CD4-positive, alpha-beta T cell treated with Interleukin-2 at 100 ng/mL for 4 hours (primary cell): ENCODE measurements at places on chromosomes 2 and 18.
A peak's percentile ranks its signal among the peaks of the same experiment; 100 is the strongest.

DNA sequence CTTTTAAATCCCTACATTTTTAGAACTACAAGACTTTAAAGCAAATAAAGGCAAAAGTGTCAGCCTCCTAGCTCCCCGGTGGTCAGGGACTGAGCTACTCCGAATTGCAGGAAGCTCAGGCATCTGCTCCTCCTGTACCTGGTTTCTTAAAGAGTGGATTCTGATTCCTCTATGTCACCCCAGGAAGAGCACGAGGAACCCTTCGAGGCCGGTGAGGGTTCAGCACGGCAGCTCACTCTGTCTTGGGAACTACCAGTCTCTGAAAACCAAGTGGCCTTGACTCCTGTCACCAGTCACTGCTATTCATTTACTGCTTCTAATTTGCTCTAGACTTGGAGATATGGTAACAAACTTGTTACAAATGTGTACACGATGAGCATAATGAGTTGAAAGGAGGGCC lies 2.3 kb downstream of the PER2 start:
- no peak for DNase-seq

DNA sequence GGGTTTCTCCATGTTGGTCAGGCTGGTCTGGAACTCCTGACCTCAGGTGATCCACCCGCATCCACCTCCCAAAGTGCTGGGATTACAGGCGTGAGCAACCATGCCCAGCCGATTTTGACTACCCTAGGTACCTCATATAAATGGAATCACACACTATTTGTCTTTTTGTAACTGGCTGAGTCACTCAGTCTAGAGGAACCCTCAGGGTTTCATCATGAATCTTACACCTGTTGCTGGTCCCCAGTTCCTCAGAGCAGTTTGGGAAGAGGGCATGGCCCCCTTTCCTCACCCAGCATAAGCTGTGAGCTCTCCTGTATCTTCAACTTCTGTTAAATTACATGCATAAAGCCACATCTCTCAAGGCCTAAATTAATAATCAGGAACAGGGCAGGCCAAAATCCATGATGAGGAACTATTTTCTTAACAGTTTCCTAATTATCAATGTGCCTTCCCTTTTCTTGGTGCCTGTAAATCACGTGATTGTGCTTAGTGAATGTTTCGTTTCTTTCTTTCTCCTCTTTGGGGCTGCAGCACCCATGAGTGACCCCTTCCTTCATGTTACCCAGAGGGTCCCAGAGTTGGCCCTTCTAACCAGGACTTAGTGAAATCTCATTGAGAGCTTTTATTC lies 20.9 kb downstream of the DYSF start:
- no peak for DNase-seq

DNA sequence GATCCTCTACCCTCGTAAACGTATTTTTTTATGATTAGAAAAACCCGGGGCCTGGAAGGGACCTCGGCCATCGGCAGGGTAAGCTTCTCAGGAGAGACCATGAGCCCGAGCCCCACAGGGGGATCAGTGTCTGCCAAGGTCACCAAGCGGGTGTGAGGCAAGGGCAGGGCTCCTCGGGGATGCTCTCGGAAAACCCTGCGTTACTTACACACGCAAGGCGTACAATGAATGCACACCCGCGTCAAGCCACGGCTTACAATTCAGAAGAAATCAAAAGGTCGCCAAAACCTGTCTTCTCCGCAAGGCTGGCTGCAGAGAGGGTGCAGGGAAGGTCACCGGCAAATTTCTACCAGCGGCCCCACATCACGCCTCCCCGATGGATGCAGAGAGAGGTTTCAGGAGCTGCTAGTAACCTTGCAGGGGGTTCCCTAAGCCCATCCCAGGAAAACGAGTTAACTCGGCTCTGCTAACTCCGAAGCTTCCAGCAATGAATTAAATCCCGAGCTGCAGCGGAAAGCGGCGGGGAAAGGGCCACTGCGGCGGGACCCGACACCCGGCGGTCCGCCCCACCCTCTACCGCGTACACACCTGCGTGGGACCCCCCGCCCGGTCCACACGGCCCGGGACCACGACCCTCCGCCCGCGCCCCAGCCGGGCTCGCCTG lies 638 bp downstream of the ST3GAL5 start:
- peak; percentile 36 for DNase-seq

DNA sequence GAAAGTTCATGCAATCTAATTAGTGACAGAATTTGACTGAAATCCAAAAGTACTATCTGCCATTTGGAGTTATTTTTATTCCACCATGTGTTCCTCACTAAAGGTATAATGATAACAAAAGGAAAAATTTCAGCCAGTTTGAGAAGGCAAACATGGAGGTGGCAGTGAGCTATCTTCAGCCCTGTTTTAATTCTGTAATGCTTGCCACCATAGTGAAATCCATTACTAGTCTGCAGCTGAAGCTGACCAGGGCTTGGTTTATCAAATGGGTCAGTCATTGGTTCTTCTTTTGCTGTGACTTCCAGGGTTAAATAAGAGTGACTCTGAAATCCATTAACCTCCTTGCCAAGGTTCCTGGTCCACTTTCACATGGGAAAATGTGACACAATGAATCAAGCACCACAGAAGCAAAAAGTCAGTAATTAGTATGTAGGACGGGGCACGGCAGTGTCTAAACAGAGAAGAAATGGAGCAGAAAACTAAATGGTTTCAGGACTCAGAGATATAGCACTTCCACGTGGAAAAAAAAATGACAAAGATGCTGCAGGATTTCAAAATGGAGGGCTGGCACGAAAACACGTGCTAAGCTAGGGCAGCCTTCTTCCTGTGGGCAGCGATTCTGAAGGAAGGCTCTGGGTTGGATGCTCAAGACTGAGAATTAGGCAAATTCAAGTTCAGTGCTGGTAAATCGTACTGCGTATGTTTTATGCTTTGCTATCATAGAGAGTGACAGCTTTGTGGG lies 87.2 kb downstream of the EPHA4 start:
- no peak for DNase-seq

GRCh38 chr2:102975996-102976975 lies 214.5 kb downstream of the TMEM182 start:
- DNase-seq: no peak

DNA sequence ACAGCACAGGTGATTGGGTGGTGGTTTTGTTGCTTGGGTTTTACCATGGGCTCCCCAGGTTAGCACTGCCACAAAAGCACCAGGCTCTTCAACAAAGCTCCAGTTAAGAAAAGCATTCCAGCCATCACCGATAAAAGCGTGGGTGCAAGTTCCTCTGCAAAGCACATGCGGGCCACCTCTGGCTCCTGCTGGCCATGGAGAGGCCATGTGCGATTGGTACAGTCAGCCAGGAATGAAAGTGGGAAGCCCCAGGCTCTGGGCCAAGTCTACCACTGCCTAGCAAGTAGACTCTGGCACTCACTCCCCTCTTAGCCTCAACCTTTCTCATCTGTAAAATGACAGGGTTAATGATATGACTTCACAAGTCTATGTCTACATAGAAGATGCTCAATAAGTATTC lies 36.0 kb downstream of the BCL11A start:
- no peak for DNase-seq

DNA sequence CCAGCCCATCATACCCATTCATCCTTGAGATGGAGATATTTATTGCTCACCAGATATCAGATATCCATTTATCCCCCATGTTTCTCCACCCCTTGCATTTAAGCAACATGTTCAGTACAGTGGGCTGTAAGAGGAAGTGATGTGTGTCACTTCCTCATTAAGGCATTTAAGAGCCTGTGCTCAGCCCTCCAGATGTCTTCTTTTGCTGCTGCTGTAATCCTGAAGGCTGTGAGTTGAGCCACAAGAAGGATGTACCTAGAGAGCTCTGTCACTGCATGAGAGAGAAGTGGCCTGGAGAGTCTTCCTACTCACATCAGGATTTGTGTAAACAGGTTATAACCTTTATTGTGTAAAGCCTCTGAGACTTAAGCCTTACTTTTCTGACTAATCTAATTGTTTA lies 151.8 kb upstream of the UNC80 start:
- no peak for DNase-seq

DNA sequence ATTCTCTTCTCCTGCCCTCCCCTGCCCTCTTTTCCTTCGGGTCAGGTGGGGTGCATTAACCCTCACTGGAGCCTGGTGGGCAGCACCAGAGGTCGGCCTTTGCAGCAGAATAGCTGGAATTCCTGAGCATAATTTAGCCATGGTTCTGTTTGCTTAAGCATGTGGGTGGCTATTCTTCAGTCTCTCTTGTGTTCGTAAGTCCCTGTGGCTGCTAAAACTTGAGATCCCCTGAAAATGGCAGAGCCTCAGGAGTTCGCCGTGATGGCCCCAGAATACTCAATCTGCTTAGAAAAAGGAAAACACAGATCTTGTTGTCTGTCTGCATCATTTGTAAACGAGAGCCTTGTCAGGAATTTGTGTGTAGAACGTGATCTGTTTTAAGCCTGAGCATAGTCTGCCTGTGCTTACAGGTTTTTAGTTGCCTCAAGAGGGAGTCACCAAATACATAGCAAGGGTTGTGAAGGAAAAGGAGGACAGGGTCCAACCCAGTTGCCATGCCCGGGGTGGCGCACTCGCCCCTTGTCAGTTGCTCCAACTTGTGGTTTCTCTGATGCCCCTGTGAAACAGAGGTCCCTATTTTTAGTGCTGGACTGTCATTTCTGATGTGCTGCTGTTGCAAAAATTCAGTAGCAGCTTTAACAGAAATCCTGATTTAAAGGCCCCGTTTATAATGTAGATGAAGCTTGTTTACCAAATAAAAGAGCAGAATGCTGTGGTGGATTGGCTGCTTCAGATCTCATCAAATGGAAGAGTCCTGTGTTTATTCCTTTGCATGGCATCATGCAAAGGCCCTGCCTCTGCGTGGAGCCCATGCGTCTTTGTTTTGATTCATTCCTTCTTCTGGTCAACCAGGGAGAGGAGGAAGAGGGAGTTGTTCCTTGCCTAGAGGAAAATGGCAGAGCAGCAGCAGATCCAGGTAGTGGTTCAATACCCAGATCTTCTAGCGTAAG lies 74.8 kb downstream of the WDSUB1 start:
- DNase-seq: no peak

DNA sequence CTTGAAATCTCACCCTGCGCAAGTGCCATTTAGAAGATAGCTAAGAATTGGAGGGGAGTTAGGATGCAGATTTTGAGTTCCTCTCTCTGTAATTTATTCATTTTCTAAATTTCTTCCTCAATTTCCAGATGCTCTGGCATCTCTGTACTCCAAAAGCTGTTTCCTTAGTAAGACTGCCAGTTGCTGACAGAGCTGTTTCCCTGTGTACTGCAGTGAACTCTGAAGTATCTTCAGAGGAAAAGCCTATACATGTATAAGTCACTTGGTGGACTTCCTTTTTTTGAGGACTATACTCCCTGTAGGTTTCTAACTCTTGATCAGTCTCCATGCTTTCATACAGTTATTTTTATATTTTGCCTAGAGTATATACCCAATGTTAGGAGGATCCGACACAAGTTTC lies 1.5 kb upstream of the RESP18 start:
- no peak for DNase-seq

DNA sequence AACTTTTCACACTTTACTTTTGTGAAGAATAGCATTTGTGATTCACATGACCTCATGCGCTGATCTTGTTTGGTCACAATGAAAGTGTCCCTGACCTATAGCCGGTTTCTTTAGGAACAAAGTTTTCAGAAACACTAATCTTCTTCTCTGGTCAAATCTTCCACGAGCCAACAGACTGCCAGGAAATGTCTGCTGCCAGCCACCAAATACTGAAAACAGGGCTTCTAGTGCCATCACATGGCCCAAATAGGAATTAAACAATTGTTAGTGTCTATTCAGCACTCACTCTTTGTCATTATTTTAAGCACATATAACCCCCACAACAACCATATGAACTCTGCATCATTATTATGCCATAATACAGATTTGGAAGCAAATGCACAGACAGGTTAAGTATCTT lies 286.5 kb upstream of the SYT4 start:
- DNase-seq: no peak

- DNase-seq: no peak
These were observed 14.5 kb downstream of the GPC1 start for GRCh38 chr2:240449764-240450531.

- DNase-seq: no peak
These were observed 68.0 kb downstream of the FECH start for GRCh38 chr18:57518533-57518932.

DNA sequence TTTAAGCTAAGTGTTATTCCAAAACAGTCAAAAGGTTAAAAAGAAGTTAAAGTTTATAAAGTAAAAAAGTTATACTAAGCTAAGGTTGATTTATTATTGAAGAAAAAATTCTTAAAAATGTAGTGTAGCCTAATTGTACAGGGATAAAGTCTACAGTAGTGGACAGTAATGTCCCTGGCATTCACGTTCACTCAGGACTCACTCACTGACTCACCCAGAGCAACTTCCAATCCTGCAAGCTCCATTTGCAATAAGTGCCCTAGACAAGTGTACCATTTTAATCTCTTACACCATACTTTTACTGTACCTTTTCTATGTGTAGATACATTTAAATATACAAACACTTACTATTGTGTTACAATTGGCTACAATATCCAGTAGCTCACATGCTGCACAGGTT lies 86.1 kb downstream of the CACNB4 start:
- DNase-seq: no peak

DNA sequence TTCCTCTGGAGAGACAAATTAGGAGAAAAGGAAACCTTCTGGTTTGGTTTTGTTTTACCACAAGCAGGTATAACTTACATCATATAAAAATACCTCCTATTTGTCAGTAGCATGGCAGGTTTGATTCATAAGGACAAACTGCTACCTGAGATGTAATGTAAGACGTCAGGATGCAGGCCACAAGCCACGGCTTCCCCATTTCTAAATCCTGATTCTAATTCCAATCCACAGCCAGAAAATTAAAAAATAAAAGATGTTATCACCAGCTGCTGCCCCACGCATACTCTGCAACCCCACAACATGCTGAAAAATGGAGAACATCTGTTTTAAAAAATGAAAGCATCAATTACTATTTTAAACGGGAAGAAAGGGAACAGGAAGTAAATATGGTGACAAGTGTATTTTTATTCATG lies 197.6 kb downstream of the BCL11A start:
- DNase-seq: no peak

- DNase-seq: no peak
These were observed 695.9 kb downstream of the EPHA4 start for GRCh38 chr2:220876080-220876824.

GRCh38 chr2:179538406-179539123 lies 273.9 kb upstream of the SESTD1 start:
- DNase-seq: no peak

DNA sequence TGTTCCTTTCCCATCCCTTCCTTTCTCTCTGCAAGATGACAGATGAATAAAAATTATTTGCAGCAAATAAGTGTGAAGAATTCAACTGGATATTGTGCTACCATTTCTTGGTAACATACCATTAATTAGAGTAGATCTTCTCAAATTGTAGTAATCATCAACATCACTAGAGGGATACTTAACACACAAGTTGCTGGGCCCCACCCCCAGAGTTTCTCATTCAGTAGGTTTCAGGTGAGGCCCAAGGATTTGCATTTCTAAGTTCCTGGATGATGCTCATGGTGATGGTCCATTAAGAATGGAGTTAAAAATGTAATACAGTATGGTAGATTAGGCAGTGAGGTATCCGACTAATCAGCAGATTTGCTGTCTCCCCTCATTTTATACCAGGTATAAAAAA lies 594.0 kb downstream of the ERBB4 start:
- no peak for DNase-seq
